ENCODE measurements at places on chromosomes 4 and X.

DNA sequence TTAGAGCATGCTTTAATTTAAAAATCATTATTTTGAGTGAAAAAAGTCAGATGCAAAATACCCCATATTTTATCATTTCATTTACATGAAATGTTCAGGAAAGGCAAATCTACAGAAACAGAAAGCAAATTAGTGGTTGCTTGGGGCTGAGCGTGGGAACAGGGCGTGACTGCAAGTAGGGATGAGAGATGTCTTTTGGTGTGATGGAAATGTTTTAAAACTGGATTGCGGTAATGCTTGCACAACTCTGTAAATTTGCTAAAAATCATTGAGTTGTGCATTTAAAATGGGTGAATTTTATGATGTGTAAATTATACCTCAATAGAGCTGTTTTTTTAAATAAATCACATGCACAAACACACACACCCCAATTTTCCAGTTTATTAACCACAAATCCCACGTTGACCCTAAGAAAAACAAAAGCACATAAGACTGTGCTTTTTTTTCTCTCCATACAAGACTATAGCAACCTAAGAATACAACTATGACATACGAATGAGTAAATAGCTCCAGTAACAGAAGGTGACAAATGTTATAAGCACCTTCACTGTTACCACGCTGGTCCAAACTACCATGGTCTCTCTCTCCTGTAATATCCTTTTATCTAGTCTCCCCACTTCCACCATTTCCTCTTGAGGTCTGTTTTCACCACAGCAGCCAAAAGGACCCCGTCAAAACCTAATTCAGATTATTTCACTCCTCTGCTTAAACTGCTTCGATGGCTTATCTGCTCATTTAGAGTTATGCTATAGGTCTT lies 37.2 kb downstream of the FRMD7 start:
- DNase-seq: no peak

DNA sequence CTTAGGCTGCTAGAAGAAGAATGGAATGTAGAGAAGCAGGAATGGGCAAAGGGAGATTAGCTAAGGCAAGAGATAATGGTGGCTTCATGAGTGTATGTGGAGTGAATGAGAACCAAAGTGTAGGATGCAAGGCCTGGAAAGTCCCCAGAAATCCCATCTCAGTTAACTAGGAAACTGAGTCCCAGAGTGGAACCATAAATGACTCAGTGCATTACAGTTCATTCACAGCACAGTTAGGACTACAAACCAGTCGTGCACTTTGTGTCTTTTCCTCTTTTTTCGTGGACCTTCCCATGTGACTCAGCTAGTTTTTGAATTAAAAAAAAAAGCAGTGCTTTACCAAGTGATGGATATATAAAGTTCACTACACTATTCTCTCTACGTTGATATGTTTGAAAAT lies 27.7 kb upstream of the REST start:
- DNase-seq: no peak

DNA sequence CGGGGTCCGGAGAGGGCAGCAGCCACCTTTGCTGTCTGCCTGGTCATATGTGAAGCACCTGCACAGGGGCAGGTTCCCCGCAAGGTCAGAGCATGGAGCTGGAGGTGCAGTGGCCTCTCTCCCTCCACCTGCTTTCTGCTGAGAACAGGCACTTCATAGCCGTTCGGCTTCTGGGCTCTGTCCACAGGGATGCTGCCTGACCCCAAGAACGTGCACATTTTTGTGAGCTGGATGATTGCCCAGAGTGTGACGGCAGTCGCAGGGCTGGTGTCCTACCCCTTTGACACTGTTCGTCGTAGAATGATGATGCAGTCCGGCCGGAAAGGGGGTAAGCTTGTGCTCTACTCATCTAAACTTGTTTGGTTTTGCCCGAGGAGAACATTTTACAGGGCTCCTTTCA lies 2.5 kb downstream of the SLC25A4 start:
- no peak for DNase-seq

GRCh38 chr4:77183777-77184420 lies 26.9 kb downstream of the CCNG2 start:
- no peak for DNase-seq

DNA sequence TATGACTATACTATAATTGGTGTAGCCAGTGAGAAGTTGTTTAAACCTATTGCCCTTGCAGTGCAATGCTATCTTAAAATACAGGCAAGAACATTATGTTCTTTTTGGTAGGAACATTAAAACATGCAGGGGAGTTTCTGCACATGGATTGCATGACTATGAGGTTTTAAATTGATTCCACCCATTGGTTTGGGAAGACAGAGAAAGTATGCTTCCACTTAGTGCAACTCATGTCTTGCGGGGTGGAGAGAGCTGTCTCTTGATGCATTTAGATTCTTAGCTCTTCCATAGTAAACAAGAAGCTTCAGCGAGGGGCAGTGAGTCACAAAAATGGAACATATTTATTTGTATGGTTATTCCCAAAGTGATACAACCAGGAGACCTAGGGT lies 39.5 kb upstream of the RASL11B start:
- DNase-seq: no peak

GRCh38 chrX:34879346-34879745 lies 63.2 kb upstream of the FAM47B start:
- DNase-seq: no peak

GRCh38 chr4:121192480-121192879 lies 28.4 kb upstream of the TNIP3 start:
- peak; percentile 14 for DNase-seq

GRCh38 chr4:120403296-120403695 lies 336.6 kb upstream of the MAD2L1 start:
- DNase-seq: no peak

GRCh38 chrX:150084496-150085229 lies 146.4 kb upstream of the EOLA2 start:
- no peak for DNase-seq

- DNase-seq: no peak
These were observed 7.3 kb upstream of the ARHGAP10 start for GRCh38 chr4:147724468-147725201.

Measured in NCI-H1092 (cell line).